Activated CD4-positive, alpha-beta T cell treated with anti-CD3 and anti-CD28 coated beads, Interleukin-2, amount 10 ng/mL, durations not matched to agents 24 days and 14 days (primary cell): ENCODE measurements at places on chromosomes 2 and 18. TPM values are rescaled to one million over a fixed set of nuclear protein-coding genes. Genes with fewer than 3 reads are reported as not detected.

DNA sequence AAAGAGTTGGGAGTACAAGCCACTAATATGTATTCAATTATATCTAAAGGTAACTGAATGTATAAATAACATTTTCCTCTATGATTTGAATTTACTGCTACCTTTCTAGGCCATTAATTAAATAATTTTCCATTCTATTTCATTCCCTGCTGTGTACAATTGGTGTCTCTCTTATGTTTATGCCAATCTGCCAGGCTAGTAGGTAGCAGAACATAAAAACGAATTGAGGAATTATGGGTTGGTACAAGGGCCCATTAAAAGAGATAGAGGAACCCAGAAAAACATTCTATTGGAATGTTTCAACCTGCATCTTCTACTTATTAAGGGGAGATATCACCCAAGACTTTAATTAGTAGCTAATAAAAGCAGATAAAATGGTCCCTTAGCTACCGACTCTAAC is 32.2 kb downstream of the AKAIN1 start:
- no peak for DNase-seq

RUFY4 gene
- total RNA-seq, result 0.52 and 1.8 TPM in 2 replicates

DNA sequence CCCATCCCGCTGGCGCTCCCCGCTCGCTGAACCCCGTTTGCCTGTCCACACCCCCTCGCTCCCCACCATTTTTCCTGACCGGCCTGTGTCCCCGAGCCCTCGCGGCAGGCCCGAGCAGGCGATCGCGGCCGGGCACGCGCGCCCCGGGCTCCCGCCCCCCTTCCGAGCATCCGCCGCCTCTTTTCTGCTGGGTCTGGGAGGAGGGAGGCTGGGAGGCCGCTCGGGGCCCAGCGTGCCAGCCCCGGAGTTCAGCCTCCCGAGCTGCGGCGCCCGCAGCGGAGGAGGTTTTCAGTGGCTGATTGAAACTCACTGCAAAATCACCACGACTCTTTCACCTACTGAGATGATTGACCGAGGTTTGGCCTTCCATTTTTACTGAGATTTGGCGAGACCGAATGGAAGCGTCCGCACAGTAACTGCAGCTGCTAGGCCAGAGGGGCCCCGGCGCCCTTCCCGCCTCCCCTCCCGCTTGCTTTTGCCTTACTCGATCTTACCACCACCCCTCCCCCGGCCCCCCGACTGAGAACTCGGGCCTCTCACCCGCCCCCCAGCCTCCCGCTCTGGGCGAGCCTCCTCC is 4.8 kb downstream of the SOX11 start:
- DNase-seq, result no peak

SP5 gene
- 0.09 TPM in 1 of 2 replicates, not detected in the other for total RNA-seq

HOXD9 gene
- total RNA-seq, result not detected in 2 replicates

GRCh38 chr2:199602271-199602895 is 144.6 kb upstream of the SATB2 start:
- no peak for DNase-seq

GRCh38 chr2:201532686-201533304 is 81.3 kb downstream of the STRADB start:
- DNase-seq, result no peak

PRLH gene
- total RNA-seq, result not detected in 2 replicates
